ENCODE measurements at places on chromosomes 1 and 21.
A peak's percentile ranks its signal among the peaks of the same experiment; 100 is the strongest.

DNA sequence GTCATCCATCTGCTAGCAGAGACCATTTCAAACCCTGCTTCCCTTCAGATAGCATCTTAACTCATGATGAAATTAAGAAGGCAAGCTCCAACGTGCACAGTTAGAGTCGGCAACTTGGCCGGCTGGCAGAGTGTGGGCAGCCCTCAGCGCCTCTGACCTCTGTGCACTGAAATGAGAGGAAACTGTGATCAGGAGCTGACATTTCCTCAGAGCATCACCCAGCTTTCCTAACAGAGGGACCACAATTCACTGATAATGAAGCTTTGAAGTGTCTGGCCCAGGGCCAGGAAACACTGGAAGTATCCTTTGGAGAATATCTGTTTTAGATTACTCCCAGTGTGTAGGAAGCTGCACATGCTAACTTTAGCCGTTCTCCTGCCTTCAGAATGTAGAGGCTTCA lies 145.0 kb upstream of the ZC3H11B start:
- no peak for DNase-seq

- no peak for DNase-seq
Observed at GRCh38 chr1:208058756-208059155, 147.8 kb upstream of the CD34 start.

DNA sequence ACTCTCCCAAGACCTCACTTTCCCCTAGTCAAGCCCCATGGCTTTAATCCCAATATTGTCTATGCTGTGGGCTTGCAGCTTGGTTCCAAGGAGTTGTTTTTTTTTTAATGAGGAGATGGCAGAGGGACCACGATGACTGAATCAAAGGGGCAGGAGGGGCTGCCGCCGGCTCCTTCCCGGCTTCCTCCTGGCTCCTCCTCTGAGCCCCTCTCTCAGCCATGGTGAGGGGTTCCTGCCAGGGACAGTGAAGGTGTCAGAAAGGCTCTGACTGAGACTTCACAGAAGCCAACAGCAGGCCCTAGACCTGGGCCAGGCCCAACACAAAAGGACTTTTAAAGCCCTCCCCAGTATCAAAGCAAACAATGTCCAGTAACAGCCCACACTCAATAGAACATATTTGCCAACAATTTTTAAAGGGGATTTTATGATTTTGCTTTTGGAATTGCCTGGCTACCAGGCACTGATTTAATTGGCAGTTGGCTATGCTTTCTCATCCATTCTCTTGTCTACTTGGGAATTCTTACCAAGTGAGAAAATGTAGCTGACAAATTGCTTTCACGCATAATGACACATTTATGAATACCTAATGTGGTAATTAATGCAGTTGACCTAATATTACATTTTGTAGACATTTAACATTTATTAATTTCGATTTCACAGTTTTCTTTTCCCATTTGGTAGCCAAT lies 54.2 kb downstream of the FBXO2 start:
- no peak for DNase-seq

DNA sequence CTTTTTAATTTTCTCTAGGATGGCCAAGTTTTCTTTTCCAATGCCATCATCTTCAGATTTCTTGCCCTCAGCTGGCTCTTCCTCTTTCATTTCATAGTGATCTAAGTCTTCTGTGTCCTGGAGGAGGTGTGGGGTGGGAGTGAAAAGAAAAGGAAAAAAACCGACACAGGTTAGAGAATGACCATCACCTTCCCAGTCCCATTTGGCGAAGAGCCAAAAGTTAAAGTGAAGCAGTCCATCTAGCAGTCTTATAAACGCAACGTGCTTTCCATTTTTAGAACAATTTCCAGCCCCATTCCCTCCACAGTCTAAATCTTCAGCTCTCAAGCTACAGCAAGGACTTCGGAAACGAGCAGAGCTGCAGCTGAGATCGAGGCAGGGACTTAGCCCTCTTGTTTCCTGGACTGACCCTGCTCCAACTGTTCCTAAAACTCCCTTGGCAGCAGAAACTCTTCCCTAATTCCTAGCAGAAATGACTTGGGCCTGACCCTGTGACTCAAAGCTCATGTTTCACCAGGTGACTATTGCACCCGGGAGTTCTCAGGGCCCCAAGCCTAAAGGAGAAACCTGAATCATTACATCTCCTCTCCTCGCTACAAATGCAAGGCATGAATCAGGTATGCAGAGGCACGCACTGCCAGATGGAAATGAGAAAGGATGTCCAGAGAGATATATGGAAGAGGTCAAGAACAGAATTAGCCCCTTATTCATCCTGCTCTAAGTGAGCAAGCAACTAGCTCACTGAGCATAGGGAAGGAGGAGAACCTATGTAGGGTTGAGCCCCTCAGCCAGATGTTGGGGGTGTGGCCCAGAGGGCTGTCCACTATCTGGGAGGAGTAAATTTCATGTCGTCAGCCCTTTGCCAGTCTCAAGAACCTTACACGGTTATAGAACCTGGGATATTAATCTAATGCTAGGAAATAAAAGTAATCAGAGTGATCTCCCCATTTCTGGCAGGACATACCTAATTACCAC lies 5.1 kb downstream of the UBE2Q1 start:
- no peak for DNase-seq

DNA sequence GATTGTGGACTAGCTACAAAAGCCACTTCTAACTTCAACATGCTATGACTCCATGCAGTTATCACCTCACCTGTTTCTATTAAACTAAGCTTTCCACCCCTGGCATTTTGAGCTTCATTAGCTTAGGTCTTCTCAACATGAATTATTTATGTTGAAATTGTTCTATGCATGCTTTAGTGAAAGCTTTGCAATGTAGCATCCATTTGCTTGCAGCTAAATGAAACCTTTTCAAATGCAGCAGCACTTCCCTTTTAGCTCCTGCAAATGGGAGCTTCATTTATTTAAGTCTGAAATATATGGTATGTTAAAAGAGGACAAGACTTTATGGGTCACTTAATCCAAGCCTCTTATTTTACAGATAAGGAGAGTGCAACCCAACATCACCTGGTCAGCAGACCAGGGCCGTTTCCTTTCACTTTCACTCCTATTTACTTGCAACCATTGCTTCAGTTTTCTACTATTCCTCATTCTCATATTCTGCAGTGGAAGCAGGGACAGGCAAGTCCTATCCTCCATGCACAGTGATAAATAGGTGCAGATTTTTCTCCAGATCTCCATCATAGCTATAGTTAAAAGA lies 56.4 kb upstream of the SAMSN1 start:
- no peak for DNase-seq

DNA sequence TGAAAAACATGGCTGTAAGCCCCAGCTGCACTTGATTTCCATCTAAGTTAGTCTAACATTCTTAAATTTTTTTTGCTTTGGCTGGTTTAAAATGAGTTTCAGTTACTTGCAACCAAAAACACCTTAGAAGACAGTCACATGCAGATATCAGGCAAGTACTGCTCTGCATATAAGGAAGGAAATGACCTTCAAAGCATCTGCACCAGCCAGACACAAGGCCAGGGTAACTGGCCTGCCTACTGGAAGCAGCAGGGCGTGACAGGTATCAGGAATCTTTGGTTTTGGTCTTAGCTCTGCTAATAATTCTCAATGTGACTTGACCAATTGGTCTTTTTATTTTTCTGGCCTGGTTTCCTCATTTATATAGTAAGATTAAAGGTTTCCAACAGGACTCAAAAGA lies 33.5 kb downstream of the SCYL3 start:
- DNase-seq = no peak

- no peak for DNase-seq
Observed at GRCh38 chr1:89721351-89721750, 88.4 kb downstream of the LRRC8C start.

GRCh38 chr1:42163536-42164503 lies 725 bp downstream of the GUCA2A start:
- DNase-seq = peak; percentile 12

DNA sequence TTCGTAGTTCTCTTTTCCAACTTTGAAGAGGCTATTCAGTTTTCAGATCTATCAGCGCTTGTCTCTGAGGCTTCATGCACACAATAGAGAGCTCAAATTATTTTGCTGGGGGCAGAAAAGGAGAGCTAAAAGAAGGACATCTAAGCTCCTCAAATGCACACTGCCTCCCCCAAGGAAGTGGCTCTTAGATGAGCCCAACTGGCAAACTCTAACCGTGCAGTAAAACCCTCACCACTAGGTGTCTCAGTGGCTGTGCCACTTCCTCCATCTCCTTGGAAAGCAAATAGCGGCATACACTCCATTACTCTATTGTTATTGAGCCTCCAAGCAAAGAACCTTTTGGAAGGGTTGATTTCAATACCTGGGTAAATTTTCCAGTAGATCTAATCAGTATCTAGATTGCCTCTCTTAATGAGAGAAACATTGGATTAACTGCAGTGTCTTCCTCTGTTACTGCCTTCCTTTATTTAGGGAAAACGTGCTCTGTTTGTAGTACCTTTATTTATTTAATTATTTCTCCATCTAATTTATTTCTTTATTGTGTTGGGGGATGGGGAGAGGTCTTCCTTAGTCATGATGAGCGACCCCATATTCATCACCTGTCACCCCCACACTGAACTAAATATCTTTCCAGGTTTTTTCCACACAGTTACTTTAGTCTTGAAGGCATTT lies 9.2 kb upstream of the SFPQ start:
- peak; percentile 84 for DNase-seq

- no peak for DNase-seq
Observed at GRCh38 chr1:234106032-234106431, 201.6 kb downstream of the SLC35F3 start.

GRCh38 chr1:182672487-182672836 lies 11.9 kb downstream of the RGS8 start:
- DNase-seq = no peak

DNA sequence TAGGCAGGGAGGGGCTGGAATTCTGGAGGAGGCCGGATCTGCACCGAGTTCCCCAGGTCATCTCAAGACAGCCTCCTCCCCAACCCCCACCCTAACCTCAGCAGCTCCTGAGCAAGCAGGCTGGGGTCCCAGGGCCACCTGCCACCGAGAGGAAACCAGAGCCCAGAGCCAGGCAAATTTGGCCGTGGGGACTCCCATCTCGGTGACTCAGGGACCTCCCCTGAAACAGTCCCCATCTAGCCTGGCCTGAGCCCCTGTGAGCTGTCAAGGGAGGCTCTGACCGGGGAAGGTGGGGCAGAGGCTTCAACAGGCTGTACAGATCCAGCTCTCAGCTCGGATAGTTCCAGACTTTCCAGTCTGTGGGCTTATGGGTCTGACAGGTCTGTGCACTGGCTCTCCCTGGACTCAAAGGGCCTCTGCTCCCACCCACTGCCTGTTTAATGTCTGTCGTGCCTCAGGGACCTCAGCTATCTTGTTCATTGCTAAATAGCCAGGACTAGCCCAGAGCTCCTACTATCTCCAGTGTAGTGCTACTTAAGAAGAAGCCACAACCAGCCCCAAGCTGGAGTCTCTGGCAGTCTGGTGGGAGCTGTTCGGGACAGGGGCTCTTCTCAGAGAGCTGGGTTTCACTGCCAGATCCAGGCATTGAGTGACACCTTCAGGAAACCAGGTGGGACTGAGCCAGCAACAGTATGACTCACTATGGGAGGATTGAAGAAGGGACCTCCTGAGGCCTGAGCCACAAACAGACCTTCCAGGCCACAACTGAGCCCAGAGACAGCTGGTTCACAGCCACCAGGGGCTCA lies 25.6 kb downstream of the MATN1 start:
- no peak for DNase-seq

GRCh38 chr1:48864913-48865312 lies 88.2 kb upstream of the BEND5 start:
- no peak for DNase-seq

GRCh38 chr1:69278923-69279322 lies 288.8 kb upstream of the LRRC7 start:
- DNase-seq = no peak

DNA sequence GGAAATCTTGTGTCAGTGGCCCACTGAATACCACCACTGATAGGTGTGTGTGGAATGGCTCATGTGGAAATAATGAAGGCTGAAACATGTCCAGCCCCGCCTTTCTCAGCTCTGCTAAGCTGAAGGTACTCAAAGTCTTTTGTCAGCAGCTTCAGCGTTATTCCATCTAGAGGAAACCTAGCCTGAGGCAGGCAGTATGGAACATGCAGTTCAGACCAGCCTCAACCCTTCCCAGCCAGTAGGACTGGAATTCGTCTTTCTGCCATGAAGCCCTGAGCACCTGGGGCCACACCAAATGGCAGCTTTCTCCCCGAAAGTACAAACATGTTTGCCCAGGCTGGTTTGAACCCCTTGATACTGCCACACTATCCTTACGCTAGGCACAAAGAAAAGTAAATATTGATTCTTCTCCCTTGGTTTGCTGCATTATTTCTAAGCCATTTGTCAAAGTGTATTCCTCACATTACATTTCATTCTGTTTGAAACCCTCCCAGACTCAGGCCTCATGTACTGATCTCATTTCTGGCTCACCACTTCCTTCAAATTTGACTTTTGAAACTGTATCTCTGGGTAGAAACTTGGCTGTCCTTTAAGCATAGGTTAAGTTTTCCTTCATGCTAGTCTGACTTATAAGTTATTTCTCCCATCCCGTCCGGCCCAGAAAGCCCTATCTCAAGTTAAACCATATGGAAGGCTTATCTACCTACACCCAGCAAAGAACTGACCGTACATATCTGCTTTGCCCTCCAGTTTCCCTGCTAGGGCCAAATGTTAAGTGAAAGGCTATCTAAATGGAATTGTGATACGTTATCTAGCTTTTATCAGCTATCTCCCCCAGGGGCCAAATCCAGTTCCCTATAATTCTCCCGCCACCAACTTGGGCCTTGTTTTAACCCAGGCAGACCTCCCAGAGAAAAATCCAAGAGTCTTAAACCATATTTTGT lies 45.7 kb upstream of the HOOK1 start:
- no peak for DNase-seq

DNA sequence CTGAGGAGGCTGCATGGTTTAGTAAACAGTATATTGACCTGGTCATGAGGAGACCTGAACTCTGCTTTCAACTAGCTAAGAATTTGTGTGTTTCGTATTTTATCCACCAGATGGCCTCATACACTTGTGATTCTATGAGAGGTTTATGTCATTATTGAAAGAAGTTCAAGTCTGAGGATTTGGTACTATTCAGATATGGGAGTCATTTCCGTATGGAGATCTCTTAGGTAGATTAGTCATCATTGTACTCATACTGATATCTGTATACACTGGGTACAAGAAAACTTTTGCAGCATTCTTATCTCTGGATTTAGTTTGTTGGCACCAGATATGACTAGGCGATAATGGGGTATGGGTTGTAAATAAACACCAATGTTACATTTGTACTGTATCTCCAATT lies 26.6 kb downstream of the ATF6 start:
- peak; percentile 75 for DNase-seq

- DNase-seq = no peak
Observed at GRCh38 chr1:1169429-1170214, 4.1 kb upstream of the TTLL10 start.

GRCh38 chr1:63775418-63776127 lies 1.8 kb downstream of the ROR1 start:
- DNase-seq = peak; percentile 33
